ENCODE measurements at places on chromosomes 6 and 20.

DNA sequence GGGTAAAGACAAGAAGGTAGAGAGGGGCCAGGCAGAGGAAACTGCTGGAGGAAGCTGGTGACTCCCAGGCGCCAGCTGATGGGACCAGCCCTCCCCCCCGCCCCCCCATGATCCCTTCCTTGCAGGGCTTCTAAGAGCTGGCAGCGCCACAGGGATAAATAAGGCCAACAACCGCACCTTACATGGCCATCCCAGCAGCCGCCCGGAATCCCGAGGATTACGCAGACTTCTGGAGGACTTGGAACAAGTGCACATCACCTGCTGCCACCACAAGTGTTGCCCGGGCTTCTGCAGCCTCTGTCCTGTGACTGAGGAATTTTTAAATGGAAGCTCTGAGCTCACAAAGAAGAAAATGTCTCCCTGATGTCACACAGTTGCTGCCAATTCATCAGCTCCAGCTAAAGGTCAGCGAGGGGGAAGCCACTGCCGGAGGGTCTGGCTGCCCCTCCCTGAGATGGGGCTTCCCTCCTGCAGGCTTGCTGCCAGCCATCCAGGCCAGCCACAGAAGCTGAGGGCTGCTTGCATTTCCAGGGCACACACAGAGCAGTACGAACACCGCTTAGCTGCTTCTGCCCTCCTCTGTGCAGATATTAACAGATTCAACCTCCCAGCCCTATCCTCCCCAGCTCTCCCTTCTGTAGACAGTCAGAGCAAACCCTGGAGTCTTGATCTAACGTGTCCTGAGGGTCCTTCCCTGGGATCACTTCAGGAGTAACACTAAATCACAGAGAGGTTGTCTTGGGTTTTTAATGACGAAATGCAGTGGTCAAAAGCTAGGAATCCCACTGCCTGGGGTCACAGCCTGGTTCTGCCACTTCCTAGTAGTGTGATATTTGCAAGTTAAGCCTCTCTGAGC is 38.6 kb upstream of the PIM1 start:
- no peak for DNase-seq

DNA sequence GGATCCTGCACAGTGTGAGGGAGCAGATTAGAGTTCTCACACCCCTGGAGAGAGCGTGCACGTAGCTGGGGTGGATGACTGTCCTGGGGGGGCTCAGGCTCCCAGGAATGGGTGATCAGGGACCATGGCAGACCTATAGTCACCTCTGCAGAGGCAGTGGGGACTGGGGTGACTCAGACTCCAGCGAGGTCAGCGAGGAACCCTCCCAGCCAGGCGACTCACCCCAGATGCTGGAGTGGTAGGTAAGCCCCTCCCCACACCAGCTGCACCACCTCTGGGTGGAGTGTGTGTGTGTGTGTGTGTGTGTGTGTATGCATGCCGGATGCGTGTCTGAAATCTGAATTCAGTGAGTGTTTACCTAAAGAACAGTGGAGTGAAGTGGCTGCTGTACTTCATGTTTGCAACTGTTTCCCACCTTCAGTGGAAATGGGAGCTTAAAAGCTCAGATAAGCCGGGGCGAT is 17.4 kb upstream of the GTSF1L start:
- DNase-seq: no peak

GRCh38 chr20:63620991-63621390 is 5.9 kb downstream of the GMEB2 start:
- DNase-seq: no peak

DNA sequence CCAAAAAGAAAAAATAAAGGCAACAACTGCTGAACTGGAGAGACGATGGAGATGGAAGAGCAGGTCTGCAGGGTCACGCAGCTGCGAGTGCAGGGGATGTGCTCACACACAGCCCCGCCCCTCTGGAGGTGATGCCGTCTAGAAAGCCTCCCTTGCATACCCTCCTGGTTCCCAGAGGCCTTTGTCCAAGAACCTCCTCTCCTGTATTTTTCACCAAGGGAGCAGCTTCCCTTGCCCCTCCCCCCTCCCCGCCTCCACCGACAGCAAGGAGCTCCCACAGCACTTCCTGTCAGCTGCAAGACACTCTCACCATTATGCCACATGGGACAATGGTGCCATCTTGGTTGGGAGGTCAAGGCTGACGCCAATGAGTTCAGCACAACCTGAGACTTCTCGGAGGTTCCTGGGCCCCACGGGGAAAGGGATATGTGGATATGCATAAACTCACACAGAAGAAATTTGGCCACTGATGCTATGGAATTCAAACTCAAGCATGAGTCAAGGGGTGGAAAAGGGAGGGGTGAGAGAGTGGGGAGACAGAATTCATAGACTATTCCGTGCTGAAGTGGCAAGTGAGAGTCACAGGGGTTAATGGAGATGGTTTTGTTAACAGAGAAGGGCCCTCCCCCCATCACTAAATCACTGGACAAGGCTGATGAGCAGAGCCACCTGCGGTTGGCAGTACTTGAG is 132.9 kb downstream of the SCML4 start:
- DNase-seq: no peak

DNA sequence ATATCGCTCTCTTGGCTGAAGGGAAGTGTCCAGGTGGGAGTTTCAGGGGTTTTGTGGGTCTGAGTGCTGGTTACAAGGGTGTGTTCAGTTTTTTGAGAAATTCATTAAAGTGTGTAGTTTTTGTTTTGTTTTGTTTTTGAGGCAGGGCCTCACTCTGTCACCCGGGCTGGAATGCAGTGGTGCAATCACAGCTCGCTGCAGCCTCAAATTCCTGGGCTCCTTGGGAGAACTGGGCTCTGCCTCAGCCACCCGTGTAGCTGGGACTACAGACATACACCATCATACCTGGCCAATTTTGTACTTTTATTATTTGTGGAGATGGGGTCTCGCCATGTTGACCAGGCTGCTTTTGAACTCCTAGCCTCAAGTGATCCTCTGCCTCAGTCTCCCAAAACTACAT is 51.2 kb upstream of the RALGAPA2 start:
- DNase-seq: no peak

- no peak for DNase-seq
Measured at GRCh38 chr6:86217906-86218305, 575.2 kb upstream of the SYNCRIP start.

- no peak for DNase-seq
Measured at GRCh38 chr6:30394139-30394538, 49.2 kb downstream of the RPP21 start.

- DNase-seq: no peak
Measured at GRCh38 chr20:24892931-24893330, 56.1 kb upstream of the CST7 start.

GRCh38 chr6:112799889-112800288 is 452.8 kb downstream of the RFPL4B start:
- no peak for DNase-seq

GRCh38 chr20:62633598-62634329 is 8.5 kb upstream of the SLCO4A1 start:
- no peak for DNase-seq

DNA sequence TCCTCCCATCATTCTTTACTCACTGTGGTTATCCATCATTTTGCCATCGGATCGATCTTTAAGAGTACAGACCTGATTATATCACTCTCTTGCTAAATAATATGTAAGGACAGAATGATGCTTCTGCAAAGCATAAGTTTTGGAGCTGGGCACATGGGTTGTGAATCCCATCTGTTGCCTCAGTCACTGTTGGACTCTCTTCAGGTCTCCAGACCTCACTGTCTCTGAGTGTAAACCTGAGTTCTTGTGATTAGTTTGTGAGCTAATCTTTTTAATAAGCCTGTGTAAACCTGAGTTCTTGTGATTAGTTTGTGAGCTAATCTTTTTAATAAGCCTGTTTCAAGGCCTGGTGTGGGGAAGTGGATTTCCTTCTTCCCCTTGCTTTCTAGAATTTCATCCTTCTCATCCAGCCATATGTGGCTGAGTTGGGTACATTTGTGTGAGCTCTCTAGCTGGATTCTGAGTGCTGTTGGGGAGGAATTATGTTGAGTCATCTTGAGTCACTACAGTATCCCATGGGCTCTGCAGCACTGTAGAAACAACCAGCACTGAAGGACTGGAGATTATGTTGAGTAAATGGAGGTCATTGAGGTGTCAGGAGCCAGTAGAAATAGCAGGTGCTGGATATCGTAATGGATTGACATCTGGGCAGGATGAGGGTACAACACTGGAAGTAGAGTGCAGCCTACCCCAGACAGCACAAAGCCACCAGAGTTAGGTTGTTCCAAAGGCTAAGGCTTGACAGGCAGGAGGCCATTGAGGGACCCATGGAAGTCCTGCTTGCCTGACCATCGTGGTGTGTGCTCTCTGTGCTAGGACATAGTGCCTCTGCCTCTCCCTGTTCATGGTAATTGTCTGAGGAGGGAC is 52.4 kb downstream of the SCAND1 start:
- no peak for DNase-seq

DNA sequence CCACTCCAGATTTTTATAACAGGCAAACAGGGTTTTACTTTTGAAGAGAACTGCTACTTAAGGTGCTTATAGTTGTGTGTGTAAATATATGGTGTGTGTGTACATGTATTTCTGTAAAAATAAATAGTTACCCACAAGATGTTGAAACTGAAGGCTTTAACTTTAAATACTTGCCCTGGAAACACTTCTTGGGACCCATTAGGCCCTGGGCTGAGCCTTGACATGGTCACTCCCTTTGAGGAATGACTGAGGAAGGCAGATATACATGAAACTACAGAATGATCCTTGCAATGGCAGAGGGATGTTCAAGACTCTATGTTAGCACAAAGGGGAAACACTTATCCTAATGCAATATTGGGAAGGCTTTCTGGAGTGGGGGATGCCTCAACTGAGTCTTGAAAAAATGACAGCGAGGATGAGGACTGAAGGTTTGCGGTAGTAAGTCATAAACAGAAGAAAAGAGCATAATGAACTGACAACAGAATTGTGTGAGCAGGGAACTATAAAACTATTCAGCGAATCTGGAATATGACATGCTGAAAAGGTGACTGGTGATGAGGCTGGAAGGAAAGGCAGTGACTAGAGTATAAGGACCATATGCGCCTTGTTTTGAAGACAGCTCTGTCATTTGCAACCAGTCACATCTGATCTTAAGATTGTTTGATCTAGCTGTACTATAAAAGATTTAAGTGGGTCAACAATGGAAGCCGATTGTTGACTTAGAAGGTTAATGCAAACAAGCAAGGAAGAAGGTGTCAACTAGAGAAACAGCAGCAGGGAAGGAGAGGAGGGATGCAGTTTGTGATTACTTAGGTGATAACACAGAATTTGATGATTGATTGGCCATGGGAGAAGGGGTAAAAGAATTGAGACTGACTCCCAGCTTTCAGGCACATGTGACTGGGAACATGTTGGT is 64.4 kb upstream of the COL21A1 start:
- no peak for DNase-seq

- DNase-seq: no peak
Measured at GRCh38 chr20:11919581-11919980, 1.9 kb downstream of the BTBD3 start.

- no peak for DNase-seq
Measured at GRCh38 chr20:23140991-23141390, 54.9 kb upstream of the CD93 start.

DNA sequence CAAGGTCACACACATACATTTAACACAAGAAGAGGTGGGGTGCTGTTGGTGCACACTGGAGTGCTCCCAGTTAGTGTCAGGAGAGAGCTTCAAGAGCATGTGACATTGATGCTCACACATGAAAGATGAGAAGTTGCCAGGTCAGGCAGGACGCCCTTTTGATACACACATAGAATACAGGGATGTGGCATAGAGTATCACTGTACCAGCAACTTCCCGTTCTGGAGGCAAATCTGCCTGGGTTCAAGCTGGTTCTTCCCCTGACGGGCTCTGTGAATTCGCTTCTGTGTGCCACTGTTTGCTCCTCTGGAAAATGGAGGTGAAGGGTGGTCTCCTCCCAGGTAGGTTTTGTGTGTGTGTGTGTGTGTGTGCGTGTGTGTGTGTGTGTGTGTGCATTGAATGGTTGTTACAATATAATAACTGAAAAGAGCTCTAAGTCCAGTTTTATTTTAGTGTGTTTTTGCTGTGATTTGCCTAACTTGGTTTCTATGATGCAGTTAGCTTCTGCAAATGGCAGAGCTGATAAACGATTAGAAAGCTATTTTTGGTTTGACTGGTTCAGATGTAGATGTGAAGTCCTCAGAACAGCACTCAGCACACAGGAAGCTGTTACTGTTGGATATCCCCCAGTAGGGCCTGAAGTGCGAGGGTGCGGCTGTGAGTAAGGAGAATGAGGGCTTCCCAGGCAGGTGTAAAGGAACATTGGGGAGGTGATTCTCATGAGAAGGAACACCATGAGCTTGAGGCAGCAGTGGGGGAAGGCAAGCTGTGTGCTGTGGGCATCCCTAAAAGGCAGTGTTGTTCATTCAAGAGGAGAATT is 53.4 kb downstream of the HIVEP1 start:
- DNase-seq: no peak

- no peak for DNase-seq
Measured at GRCh38 chr6:144176043-144176442, 25.7 kb downstream of the STX11 start.

GRCh38 chr6:149340200-149340599 is 22.7 kb downstream of the TAB2 start:
- DNase-seq: no peak

GRCh38 chr6:27136077-27136644 is 111.3 kb upstream of the PRSS16 start:
- no peak for DNase-seq

- no peak for DNase-seq
Measured at GRCh38 chr6:32442977-32443552, 3.4 kb downstream of the HLA-DRA start.

- no peak for DNase-seq
Measured at GRCh38 chr20:62827311-62828038, 10.6 kb downstream of the COL9A3 start.

DNA sequence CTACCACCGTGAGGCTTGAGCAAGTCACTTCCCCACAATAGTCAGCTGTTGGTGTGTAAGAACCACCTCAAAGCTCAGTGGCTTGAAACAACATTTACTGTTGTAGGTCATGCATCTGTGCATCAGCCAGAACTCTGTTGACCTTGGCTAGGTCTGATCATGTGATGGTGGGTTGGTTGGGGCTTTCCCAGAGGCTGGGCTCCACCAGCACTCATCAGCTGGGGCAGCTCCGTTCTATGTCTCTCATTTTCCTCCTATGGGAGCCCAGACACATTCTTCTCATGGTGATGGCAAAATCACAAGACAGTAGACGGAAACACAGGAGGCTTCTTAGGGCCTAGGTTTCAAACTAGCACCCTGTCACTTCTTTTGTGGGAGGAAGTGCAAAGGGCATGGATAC is 42.8 kb upstream of the PSMF1 start:
- no peak for DNase-seq

DNA sequence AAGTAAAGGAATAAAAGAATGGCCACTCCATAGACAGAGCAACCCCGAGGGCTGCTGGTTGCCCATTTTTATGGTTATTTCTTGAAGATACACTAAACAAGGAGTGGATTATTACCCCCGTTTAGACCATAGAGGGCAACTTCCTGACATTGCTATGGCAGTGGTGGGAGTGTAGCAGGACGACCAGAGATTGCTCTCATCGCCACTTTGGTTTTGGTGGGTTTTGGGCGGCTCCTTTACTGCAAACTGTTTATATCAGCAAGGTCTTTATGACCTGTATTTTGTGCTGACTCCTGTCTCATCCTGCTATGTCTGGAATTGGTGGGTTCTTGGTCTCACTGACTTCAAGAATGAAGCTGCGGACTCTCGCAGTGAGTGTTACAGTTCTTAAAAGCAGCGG is 78.7 kb downstream of the C6orf52 start:
- DNase-seq: no peak

GRCh38 chr6:105838171-105838570 is 248.0 kb upstream of the PRDM1 start:
- no peak for DNase-seq

- DNase-seq: no peak
Measured at GRCh38 chr20:44348168-44348659, 7.3 kb upstream of the HNF4A start.

GRCh38 chr6:134502614-134503549 is 185.0 kb upstream of the SGK1 start:
- no peak for DNase-seq
